ENCODE measurements at places on chromosomes 12 and 14. TPM values are rescaled to one million over a fixed set of nuclear protein-coding genes. Genes with fewer than 3 reads are reported as not detected.

Gene NPFF
- total RNA-seq = not detected

Gene WNT1
- not detected for total RNA-seq

Gene CRACR2A
- total RNA-seq = 1.8 TPM

Gene PDZRN4
- total RNA-seq = not detected

Measured in A549 treated with DMSO at 1 μM for 4 hours (cell line).